Stimulated activated CD4-positive, alpha-beta T cell treated with anti-CD3 and anti-CD28 coated beads, Interleukin-12 subunit alpha, Interleukin-12 subunit beta, amount 100 ng/mL, for 24 hours (primary cell): ENCODE measurements at places on chromosomes 7 and 10.

DNA sequence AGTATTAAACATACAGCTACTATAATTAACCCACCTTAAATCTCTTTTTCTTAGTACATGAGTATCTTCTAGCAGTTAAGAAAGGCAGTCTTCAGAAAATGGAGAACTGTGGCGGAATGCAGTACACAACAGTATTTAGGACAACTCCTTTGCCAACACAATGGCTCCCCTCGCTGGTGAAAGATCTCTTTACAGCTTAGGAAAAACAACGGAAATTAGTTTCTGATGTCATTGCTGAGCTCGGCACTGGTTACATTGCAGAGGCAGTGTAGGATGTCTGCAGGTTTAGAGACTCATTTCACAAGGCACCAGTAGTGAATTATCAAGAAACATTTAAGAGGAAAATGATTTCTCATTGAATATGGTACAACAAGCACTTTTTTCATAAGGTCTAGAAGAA is 43.4 kb downstream of the GLRX3 start:
- DNase-seq = no peak

- no peak for DNase-seq
These were observed 24.5 kb downstream of the SPOCK2 start for GRCh38 chr10:72063703-72064391.

DNA sequence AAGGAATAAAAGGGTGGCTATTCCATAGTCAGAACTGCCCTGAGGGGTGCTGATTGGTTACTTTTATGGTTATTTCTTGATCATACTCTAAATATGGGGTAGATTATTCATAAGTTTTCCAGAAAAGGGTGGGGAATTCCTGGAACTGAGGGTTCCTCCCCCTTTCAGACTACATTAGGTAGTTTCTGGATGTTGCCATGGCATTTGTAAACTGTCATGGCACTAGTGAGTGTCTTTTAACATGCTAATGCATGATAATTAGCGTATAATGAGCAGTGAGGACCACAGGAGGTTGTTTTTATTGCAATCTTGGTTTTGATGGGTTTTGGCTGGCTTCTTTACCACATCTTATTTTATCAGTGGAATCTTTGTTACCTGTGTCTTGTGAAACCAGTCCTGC is 26.5 kb upstream of the POT1 start:
- no peak for DNase-seq

- DNase-seq = no peak
These were observed 202.1 kb upstream of the AKR1E2 start for GRCh38 chr10:4623757-4624420.
